ENCODE measurements at places on chromosomes 1 and 21.

- DNase-seq = no peak
Measured at GRCh38 chr1:22775478-22775877, 64.8 kb downstream of the EPHB2 start.

DNA sequence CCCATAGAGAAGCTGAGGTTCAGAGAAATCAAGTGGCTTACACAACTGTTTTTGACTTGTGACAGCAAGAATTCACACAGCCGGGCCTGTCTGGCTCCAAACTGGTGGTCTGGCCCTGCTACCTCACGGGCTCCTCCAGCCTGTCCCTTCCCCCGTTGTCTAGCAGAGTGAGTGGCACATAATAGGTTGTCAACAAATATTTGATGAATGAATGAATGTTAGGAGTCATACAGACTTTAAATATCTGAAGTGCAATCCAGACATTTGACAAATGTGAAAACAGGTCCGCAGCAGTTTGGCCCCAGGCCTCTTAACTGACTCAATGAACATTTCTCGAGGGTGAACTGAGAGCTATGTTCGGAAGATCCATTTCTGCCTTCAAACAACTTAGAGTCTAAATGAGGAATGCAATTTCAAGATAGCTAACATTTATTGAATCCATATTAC is 1.1 kb upstream of the RHOC start:
- no peak for DNase-seq

DNA sequence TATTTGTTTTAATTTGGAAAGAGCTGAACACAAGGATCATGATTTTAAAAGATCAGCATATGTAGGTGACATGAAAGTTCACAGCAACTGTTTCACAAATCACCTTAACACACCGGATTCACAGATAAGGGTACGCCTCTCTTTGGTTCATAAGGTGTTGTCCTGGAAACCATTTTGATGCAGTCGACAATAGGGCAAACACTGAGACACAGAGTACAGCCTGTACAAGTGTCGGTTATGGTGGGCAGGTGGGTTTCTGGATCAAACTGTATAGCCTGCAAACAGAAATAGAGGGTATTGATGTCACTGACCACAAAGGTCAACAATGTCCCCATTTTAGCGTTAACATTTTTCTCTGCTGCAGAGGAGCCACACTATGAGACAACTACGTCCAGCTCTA is 357.3 kb downstream of the PTBP2 start:
- no peak for DNase-seq

DNA sequence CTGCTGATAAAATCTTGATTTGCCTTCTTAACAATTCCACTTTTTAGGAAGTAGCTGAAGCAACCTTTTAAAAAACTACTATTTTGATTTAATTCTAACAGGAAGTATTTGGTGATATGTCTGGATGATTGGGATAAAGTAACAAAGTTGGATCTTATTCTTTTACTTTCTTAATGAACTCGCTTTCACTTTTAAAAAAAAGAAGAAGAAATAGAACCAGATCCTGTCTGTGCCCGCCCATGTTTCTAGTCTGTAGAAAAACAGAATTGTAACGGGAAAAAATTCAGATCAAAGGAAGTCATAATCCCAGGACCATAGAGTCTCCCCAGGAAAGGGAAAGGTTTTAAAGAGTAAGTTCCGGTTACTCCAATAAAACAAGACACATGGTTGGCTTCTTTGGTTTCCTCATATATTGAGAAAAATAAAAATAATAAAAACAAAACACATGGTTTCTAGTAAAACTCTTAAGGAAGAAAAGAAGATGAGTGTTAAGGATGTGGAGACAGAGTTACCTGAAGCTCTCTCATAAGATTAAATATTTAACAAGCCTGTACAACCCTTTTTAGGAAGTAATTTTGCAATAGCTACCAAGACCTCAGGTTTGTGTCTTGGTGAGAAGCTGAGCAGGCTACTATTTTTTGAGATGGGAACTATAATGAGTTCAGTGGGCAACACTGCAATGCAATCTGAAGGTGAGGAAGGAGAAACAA is 4.9 kb downstream of the CD48 start:
- no peak for DNase-seq

GRCh38 chr1:41631154-41631553 is 146.7 kb upstream of the EDN2 start:
- no peak for DNase-seq

DNA sequence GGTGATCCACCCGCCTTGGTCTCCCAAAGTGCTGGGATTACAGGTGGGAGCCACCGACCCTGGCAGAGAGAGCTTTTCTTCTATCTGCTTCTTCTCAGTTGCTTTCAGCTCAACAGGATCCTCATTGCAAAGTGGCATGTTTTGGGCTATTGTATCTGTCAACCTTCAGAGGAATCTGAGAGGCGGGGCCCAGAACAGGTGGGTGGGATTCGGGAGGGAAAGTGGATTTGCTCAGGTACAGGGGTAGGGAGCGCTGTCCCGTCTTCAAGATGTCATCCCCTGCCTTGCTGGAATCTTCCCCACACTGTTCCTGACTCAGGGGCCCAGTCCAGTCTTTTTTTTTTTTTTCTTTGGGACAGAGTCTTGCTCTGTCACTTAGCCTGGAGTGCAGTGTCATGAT is 26.9 kb upstream of the RCC2 start:
- DNase-seq = no peak

DNA sequence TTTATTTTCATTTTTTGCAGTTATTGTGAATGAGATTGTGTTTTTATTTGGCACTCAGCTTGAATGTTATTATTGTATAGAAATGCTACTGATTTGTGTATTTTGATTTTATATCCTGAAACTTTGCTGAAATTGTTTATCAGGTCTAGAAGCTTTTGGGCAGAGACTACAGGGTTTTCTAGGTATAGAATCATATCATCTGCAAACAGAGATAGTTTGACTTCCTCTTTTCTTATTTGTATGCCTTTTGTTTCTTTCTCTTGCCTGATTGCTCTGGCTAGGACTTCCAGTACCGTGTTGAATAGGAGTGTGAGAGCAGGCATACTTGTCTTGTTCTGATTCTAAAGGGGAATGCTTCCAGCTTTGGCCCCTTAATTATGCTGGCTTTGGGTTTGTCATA is 27.3 kb downstream of the ZNF691 start:
- no peak for DNase-seq

DNA sequence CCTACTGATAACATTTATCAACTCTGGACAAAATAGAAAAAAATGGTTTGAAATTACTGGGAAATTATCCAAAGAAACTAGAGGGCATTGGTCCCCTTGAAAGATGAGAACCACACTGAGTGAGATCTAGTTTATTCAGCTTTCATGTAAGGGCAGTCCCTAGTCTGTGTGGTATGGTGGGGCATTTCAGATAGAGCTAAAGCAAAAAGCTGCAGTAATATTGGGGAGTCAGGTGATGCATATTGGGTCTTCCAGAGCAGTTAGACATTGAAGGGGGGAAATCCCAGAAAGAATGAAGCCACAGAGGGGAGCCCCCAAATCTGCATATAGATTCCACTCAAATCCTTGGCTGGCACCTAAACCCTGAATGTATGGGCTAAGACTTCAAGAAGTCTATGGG is 347.7 kb upstream of the POU3F1 start:
- DNase-seq = no peak

DNA sequence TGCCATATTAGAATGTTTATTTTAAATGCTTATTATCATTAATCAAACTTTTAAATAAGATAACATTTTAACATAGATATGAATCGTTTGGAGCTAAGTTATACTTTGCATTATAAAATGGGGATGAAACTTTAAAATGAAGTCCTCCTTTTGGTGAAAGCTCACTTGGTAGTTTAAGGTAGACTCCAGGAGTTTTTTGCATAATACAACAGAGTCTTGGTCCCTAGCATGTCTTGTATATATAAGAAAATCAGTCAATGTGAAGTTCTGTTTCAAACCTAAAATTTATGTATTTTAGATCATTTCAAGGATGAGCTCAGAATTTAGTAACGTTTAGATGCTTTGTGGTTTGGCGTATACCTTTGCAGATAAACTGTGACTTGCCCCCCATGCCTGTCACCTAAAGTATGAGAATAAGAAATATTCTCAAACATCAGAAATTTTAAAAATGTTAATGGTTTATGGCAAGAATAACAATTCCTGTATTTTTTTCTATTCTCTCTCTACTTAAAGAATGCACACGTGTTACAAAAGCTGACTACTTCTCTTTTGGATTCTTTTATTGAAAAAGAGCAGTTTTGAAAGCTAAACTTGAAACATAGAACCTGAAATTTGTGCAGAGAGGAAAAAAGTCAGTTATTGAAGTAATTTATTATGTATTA is 3.8 kb downstream of the NFIA start:
- DNase-seq = no peak

DNA sequence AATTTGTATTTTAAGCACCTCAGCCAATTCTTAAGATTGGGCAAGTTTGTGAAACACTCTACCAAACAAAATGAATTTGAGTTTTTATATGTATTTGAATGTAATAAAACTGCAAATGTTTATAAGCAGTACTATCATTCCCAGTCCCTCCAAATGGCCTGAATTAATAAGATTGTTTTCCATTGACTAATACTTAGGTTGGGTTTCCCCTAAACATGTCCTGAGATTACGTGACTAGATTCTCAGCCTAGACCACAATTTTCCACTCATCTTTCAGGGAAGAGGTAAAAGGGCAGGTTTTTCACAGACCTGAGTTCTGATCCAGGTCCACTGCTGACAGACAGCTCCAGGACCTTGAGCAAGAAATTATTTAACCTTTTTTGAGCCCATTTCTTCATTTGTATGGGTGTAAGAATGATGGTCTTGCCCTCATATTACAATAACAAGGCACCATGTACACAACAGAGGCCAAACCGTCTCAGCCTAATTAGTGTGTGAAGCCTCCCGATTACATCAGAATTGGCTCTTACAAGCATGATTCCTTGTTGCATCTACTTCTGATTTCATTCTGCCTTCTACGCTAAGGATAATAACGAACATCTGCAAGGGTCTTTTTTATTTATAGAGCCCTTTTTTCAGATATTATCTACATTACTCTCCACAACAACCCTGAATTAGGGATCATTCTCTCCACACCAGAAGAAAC is 51.2 kb downstream of the BEND5 start:
- peak; percentile 4 for DNase-seq

DNA sequence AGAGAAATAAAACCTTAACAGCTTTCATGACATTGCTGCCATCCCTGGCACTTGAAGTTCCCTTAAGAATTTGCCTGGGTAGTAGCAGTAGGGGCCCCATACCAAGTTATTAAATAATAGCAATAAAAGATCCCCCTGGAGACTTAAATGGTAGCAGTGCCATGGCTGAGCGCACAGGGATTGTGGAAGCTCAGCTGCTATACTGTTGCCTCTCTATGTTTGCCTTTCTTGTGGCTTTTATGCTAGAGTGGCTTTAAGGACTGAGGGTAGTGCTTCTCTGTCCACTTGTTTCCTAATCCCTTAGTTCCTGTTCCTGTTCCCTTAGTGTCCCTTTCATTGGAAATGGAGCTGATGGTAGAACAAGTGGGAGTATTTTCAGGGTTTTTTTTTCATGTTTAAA is 42.1 kb downstream of the NCF2 start:
- DNase-seq = no peak

DNA sequence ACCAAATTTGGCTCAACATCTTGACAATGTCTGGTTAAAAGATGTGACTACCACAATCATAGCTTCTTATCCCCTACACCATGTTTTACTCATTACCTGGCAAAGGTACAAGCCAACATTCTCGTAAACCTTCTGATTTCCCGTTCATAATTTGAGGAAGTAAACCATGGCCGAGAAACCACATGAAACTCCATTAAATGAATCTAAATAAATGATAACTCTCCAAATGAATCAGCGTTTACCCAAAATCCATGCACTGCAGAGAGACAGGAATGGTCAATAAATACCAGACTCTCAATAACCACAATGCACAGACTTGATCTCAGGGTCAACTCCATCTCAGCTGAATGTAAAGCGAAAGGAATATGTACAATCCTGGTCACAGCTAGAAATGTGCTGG is 125.2 kb downstream of the TYW3 start:
- no peak for DNase-seq

DNA sequence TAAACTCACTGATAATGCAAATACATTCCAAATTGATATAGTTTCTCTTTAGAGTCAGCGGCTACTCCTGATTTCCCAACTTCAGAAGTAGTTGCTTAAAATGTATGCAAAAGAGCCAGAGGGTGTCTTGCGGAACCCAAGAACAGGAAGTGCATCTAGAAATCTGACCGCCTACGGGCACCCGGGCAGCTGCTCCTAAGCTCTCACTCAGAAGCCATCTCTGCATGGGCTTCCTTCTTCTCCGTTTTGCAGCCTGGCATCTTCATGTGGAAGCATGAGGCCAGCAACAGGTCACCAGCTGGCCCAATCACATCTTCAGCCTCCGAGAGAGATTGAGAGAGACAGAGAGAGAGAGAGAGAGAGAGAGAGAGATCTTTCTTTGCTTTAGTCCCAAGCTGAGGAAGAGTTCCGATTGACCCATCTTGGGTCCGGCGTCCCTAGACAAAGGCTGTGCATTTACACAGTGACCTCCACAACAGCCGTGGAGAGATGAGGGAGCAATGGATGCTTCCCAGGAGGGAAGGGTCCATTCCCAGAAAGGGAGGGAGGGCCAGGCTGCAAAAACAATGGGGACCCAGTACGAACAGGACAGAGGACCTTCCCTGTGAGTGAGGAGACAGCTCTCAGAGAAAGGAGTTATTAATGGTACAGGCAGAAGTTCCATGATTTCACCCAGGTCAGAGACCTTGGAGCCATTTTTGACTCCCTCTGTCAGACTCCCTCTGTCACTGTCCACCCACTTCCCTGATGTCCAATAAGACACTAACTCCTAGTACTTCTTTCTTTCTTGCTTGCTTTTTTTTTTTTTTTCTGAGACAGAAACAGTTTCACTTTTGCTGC is 28.2 kb upstream of the SLC30A1 start:
- DNase-seq = no peak

GRCh38 chr21:37811711-37812110 is 104.5 kb downstream of the KCNJ6 start:
- no peak for DNase-seq
